ENCODE measurements at places on chromosomes 16 and 17.

- no peak for DNase-seq
These were observed 631 bp downstream of the EVI2A start for GRCh38 chr17:31320791-31321190.

- DNase-seq: no peak
These were observed 29.6 kb downstream of the LITAF start for GRCh38 chr16:11556945-11557720.

GRCh38 chr16:5735444-5735843 is 637.8 kb upstream of the EEF2KMT start:
- no peak for DNase-seq

DNA sequence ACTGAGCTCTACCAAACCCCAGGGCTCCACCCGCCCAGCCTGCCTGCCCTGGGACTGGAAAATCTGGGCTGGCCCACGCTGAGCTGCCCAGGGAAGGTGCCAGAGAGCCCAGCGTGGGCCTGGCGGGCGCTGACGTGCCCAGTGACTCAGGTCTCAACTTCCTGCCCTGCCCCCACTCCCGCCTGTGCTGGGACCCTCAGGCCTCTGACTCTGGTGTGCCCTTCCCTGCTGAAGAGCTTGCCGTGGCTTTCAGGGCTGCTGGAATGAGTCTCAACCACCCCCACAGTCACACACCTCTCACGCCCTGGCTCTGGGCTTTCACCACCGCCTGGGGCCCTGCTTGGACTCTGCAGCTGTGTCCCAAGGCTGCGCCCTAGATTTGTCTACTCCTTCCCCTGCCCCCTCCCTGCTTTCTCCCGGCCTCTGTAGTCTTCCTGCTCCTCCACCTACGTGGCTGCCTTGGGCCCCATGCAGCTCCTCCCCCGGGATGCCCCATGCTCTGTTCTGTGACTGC is 10.4 kb downstream of the LLGL1 start:
- DNase-seq: no peak

- no peak for DNase-seq
These were observed 78.5 kb downstream of the MGAT5B start for GRCh38 chr17:76946772-76947135.

DNA sequence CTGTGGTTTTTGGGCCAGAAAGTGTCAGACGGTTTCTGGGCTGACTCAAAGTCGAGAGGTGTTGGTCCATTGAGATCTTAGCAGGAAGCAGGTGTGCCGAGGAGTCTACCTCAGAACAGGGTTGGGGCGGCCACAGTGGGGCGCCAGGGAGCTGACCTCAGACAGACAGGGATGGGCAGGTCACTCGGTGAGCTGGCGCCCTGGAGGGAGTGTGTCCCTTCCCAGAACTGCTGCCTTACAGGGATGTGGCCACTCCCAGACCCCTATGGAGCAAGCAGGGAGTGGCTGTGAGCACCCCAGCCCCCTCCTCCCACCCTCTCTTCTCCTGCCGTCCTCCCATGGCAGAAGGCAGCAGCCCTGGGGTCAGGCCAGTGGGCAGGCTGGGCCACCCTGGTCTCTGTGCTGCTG is 14.0 kb upstream of the DPEP1 start:
- DNase-seq: no peak

GRCh38 chr17:6059406-6059805 is 10.8 kb upstream of the WSCD1 start:
- no peak for DNase-seq

DNA sequence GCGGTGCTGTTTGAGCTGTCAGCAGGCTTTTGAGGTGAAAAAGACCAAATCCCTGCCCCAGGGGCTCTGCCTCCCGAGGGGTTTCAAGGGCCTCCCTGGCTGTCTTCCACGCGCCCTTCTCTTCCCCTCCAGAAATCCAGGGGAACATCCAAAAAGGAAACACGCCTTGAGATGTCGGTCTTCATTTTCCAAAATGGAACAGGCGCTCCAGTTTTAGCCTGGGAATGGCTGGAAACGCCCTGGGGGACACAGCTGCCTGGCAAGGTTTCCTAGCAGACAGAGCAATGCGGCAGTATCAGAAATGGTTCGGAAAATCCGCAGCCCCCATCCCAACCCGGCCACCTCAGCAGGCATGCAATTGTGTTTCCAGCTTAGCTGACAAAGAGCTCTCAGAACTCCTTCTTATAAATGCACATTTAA is 16.6 kb upstream of the LITAF start:
- DNase-seq: no peak

DNA sequence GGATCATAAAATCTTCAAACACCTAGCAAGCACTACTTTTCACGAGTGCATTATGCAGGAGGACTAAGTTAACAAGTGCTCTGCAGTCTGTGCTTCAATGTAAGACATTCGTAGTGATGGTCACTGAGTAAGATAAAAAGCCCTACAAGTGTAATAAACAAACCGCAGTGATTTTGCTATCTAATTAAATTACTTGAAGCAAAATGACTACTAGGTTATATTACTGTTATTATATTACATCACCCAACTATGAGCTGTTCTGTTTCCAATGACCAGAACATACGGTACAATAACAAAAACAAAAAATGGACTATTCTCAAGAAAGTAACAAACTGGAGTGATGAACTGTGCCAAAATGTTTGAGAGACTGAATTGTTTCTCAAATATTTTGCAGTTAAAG is 11.2 kb downstream of the KLHL10 start:
- no peak for DNase-seq

DNA sequence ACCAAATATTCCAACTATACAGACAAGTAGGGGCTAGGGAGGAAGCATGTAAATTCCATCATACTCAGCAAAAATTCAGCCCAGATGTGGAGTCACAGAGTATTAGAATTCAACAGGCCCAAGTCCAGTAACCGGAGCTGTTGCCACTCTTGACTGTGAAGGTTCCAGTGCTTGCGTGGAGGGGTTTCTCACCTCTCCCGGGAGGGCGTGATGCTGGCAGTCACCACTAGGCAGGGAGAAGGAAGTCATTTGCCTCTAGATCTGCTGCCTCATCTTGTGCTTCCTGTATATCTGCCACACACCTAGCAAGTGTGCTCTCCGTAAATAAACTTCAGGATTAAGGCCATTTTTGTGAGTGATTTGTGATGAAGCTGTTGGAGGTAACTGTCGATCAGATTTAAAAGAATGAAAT is 1.0 kb upstream of the CKLF start:
- no peak for DNase-seq

DNA sequence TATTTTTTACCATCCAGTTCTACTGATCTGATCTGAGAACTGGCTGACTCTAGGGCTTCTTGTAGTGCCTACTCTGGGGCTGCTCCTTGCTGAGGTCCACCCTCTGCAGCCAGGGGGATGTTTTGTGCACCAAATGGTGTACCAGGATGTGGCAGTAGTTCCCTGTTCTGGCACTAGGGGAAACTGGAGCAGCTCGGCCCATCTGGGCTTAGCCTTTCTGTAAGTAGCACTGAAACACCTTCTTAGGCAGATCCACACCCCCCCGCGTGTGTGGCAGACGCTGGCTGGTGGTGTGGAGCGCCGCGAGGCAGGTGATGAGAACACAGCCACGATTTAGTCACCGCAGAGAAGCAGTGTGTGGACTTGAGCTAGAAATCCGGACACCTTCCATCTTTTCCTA is 17.0 kb downstream of the DUSP14 start:
- DNase-seq: peak; percentile 67

GRCh38 chr17:50758989-50759544 is 8.3 kb downstream of the ANKRD40CL start:
- no peak for DNase-seq

DNA sequence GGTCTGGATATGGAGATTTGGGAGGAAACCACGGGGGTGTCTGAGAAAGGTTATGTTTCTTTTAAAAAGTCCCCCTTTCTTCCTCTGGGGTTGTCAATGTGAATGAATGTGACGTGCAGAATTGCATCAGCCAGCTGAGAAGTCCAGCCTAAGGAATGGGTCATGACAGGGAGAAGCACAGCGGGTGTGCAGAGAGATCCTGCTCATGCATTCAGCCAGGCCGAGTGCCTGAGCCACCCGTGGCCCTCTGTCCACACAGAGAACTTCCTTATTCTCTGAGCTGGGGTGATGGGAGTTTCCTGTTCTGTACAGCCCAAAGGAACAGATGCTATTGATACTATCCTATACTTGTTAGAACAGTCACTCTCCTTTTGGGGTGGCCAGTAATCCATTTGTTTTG is 117.9 kb downstream of the CPPED1 start:
- DNase-seq: no peak

- no peak for DNase-seq
These were observed 56.8 kb downstream of the ANKFY1 start for GRCh38 chr17:4206962-4207361.

- no peak for DNase-seq
These were observed 43.0 kb downstream of the GAN start for GRCh38 chr16:81357711-81358260.
